ENCODE measurements at places on chromosomes 5 and 9. TPM values are rescaled to one million over a fixed set of nuclear protein-coding genes. Genes with fewer than 3 reads are reported as not detected.

The SLC23A1 gene
- total RNA-seq = not detected

The FGD3 gene
- 9.8 TPM for total RNA-seq

The CDK7 gene
- total RNA-seq = 20.1 TPM

The NSMF gene
- total RNA-seq = 37.4 TPM

DNA sequence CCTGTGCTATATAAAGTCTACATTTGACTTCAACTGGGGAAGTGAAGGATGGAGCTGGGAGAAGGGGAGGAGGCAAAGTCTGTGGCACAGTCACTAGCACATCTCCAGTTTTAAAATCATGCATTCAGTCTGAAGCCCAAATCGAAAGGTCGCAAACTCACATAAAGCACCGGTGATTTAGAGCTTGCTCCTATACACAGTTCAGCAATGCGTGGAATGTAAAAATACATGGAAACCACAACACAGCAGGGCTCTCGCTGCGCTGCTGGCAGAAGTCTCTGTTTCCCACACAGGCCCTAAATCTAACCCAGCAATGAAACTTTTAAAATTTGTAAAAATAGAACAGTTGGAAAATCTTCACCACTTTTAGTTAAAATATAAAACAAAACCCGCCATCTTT is 68.2 kb downstream of the EBF1 start:
- no peak for DNase-seq

- no peak for DNase-seq
These were observed 552.6 kb downstream of the CCDC171 start for GRCh38 chr9:16105168-16106020.

- DNase-seq = peak; percentile 53
These were observed 21.7 kb downstream of the MED10 start for GRCh38 chr5:6356578-6357164.

GRCh38 chr5:156191547-156191946 is 135.4 kb upstream of the SGCD start:
- DNase-seq = no peak

- DNase-seq = no peak
These were observed 36.9 kb downstream of the CFAP77 start for GRCh38 chr9:132446887-132447286.

DNA sequence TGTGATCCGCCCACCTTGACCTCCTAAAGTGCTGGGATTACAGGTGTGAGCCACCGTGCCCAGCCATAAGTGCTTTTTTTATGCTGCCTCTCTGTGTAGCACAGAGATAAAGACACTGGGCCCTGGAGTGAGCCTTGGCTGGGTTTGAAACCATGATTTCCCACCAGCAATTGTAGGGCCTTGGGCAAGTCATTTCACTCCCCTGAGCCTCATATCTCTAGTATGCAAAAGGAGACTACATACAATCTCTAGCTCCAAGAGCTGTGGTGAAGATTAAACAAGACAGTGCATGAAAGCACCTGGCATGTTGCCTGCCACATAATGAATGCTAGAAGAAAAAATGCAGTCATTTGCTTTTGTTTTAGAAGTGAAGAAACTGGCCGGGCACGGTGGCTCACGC is 3.9 kb downstream of the FABP6 start:
- DNase-seq = no peak

GRCh38 chr5:31211098-31211497 is 17.6 kb downstream of the CDH6 start:
- no peak for DNase-seq

GRCh38 chr5:171701100-171701541 is 84.5 kb upstream of the SMIM23 start:
- DNase-seq = no peak
